ENCODE measurements at places on chromosomes 6 and 20.

DNA sequence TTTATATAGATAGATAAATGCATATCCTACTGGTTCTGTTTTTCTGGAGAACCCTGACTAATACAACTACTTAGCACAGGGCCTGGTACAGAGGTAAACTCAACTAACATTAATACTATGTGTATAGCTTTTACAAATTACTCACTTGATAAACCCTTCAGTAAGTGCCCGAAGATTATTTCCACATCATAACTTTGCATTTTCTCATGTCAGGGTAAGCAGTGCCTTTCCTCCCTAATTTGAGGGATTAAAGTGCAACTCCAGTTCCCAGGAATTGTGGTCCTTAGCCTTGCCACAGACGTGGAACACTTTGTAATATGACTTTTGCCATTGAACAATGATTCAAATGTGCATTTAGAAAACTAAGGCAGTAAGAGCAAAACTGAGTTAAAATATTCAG, 147.5 kb upstream of the SMLR1 start:
- DNase-seq = no peak

DNA sequence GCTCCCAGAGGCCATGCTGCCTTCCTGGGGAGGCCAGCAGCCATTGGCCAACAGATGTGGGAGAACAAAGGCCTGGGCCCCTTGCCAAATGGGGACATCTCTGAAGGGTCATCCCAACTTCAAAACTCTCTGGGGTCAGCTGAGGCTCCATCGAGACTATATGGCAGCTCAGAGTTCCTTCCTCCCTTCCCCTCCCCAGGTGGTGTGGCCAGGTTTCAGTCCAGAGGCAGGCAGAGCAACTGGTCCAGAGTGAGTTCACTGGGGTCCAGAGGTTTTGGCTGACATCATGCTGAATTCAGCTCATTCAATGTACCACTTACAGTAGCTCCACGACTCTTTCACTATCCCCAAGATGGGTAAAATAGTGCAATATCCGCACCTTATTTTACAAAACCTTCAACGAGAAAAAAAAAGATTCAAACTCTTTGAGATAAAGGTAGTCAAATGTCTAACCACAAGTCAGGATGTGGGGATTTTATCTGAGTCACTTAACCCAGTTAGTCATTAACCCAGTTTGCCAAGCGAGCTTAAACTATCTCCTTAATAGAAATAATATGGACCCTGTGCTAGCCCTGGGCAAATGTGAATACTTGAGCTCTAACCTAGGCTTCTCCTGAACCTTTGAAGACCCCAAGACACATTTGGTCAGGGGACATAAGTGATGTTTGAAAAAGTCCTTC, 108.4 kb upstream of the PLEKHG1 start:
- DNase-seq = no peak

- DNase-seq = no peak
These were observed 396.2 kb downstream of the EPM2A start for GRCh38 chr6:145339089-145339488.

- DNase-seq = no peak
These were observed 6.4 kb downstream of the SCAND1 start for GRCh38 chr20:35947907-35948306.
